Bronchial epithelial cell (primary cell): ENCODE measurements at places on chromosomes 4 and X.

GRCh38 chr4:118322831-118323502, 29.8 kb downstream of the PRSS12 start:
- DNase-seq: no peak

DNA sequence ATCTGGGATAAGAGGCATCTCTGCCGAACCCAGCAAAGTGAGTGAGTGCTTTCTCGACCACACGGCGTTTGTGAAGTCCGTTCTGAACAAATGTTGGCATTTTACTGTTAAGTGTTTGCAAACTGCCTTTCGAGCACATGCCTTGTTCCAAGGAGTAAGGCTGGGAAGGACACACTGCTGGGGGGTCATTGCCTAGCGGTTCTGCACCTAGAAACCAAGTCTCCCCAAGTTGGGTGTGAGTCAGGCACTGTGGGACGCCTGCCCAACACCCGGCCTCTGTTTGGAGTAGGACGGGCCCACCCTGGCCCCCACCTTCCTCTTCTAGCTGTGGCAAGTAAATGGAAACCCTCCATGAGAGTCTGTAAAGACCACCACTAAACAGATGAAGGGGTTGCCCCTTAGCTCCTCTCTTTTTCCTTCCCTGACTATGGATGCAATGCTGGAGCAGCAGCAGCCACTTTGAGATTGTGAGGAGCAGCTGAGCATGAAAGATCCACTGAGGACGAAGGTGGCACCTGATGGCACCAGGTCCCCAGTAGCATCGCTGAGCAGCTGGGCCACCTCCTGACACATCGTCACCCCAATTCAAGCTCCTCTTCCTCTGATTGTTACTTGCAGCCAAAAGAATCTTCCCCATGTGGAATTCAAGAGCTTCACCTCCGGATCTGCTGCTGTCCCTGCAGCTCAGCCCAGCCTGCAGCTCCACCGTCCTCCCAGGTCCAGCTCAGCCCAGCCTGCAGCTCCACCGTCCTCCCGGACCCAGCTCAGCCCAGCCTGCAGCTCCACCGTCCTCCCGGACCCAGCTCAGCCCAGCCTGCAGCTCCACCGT, 6.3 kb downstream of the CPLX1 start:
- no peak for DNase-seq

DNA sequence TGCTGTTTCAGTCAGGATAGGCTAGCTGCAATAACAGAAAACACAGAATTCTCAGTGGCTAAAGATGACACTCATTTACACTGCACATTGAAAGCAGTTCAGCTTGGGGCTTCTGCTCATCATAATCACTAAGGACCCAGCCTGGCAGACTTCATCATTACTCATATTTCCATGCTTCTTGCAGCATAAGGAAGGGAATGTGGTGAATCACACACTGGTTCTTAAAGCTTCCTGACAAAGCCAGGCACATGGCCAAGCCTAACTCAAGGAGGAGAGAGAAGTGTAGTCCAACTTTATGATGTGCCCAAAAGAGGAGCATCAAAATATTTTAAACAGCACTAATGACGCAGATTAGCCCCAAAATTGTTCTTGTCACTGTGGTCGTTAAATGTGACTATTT, 186.5 kb downstream of the BANK1 start:
- DNase-seq: peak; percentile 99

- no peak for DNase-seq
These were observed 58.8 kb upstream of the IGFBP7 start for GRCh38 chr4:57168982-57169381.
